ENCODE measurements at places on chromosomes 2 and 18.

- no peak for DNase-seq
Observed at GRCh38 chr2:1183300-1183699, 230.0 kb upstream of the TPO start.

DNA sequence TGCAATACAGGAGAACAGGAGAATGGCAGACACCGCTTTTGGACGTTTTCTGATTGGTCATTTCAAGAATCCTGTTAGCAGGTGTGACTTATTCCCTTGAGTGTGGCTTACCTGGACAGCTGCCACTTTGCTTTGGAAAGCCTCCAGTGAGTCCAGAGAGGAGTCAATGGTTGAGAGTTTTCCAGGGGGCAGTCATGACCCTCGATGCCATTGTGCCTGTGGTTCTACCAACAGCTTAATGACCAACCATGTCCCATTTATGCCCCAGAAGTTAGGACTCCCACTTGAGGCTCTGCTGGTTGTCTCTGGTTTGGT, 12.4 kb downstream of the IGFBP2 start:
- no peak for DNase-seq

DNA sequence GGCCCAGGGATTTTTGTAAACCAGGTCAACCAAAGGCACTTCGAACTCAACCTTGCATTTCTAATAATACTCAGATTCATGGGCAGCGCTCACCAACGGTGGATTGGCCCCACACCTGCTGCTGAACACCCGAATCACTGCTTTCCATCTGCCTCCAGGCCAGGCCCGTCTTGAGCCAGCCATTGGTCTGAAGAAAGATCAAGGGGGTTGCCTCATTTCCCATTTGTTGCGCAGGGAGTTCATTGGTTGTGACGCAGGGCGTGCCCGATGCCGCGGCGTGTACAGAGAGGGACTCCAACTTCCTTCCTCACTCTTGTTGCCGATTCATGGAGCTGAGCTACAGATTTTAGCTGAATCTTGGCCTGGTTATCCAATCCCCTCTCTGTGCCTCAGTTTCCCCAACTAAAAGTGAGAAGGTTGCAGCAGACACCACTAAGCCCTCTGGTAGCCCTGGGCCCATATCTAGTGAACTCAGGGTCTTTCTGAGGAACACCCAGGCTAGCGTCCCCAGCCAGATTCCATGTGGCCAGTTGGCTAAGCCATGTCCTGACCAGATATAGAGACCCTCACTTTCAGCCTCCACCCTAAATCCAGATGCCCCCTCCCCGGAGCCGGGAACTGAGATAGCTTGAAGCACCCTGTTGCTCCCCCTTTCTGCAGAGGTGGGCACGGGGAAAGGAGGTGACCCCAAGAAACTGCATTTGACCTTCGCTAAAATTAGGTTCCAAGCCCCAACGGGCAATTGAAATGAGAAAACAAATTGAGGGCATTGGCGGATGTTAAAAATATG, 60.9 kb upstream of the HPCAL1 start:
- DNase-seq = no peak

DNA sequence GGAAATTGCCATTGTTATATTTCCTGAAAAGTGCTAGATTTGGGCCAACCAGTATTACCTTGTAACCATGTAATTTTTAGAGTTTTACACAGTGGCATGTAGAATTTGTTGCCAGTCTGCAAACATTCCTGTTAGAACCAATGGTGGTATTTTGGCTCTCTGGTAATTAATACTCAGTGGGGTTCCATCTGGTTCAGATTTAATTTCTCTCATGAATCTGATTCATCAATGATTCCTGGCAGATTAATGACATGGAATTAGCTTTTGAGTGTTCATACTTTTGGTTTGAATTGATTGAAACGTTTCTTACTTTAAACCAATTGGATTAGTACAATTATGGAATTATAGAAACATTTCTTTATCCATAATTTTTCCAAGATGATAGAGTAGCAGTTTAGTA, 93.2 kb downstream of the MC4R start:
- no peak for DNase-seq

- no peak for DNase-seq
Observed at GRCh38 chr2:106098664-106099063, 95.4 kb downstream of the UXS1 start.

- DNase-seq = no peak
Observed at GRCh38 chr2:42504364-42505230, 10.8 kb upstream of the KCNG3 start.

DNA sequence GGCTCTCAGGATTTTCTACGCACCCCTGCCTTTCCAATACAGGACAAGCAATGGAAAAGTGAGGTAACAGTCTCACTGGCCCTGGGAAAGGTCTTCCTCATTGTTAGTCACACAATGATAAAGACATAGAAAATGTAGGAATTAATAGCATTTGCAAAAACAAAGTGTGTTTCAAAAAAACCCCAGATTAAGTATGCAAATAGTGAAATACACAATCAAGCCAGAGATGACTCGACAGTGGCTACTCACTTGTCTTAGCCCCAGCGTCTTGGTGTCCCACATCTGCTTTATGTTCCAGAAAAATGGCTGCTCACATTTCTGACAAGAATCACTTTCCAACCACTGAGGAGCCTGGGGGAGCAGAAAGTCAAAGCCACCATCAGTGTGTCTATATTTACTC, 47.0 kb upstream of the AP1S3 start:
- DNase-seq = peak; percentile 85

- DNase-seq = peak; percentile 49
Observed at GRCh38 chr2:104872866-104873688, 19.2 kb downstream of the POU3F3 start.

DNA sequence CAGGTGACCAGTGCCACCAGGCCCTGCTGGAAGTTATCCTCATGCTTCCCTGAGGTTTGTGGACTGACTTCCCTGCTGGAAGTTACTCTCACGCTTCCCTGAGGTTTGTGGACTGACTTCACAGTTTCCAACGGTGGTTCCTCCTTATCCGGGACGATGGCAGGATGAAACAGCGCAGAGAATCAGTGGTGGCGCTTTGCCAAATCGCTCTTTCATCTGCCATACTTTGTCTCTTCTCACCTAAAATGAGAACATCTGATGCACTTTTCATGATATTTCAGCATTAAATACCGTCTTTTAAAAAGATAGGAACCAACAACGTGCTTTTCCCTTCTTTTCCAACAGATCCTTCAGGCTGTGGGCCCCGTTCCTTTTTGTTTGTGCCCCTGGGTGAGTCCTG, 183.3 kb downstream of the LDLRAD4 start:
- no peak for DNase-seq

GRCh38 chr2:167177196-167177595, 288.9 kb downstream of the XIRP2 start:
- DNase-seq = peak; percentile 46

DNA sequence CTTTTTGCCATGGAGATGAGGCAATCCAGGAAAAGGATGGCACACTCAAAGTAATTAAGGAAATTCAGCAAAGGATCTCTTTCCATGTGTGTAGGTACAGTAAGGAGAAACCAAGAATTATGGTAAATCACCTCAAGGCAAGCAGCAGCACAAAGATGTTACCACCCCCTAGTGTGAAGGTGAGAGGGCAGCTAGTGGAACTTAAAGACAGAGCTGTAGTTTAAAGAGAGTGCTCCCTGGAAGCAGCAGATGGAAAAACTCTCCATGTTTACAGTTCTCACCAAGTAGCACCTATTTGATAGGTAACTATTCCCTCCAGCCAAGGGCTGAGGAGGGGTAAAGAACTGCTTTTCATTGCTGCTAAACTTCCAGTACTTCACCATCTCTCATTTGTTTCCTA, 860.4 kb upstream of the CRIM1 start:
- DNase-seq = no peak

GRCh38 chr2:112665113-112665780, 19.5 kb downstream of the SLC20A1 start:
- DNase-seq = no peak

DNA sequence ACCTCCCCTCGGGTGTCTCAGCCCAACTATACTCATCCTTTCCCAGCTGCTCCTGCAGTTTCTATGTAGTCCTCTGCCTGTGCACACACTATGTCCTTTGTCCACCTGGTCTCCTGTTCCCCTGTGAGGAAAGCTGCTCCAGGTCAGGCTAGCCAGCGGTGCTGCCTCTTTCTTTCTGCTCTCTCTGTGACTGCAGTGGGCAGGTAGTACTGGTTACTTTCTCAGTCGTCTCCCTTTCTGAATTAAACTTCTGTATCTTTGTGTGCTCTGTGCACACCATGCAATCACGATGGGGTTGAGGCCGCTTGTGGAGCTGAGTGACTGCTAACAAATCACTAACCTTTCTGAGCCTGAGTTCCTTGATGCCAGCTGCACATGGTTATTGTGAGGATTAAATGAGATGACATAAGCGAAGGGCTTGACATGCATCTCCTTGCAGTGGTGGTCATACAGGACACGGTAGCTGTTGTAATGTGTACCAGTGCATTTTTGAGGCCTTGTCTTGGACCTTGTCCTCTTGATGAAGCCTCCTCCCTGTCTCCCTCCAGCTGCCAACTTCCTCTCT, 3.5 kb downstream of the FARP2 start:
- DNase-seq = no peak

- no peak for DNase-seq
Observed at GRCh38 chr2:24797644-24798043, 4.4 kb downstream of the CENPO start.

GRCh38 chr2:33891616-33892015, 292.5 kb upstream of the FAM98A start:
- no peak for DNase-seq

GRCh38 chr2:135225781-135226180, 173.7 kb downstream of the RAB3GAP1 start:
- no peak for DNase-seq

GRCh38 chr18:28366676-28367075, 189.7 kb upstream of the CDH2 start:
- no peak for DNase-seq

GRCh38 chr2:46545015-46545839, 65.9 kb downstream of the TMEM247 start:
- no peak for DNase-seq

DNA sequence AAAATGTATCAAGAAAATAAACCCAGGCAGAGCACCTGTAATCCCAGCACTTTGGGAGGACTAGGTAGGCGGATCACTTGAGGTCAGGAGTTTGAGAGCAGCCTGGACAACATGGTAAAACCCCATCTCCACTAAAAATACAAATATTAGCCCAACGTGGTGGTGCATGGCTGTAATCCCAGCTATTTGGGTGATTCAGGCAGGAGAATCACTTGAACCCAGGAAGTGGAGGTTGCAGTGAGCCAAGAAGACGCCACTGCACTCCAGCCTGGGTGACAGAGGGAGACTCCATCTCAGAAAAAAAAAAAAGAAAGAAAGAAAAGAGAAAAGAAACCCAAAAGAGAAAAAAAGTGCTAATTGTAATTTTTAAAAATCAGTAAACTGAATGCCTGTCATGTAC, 41.4 kb downstream of the DDX18 start:
- DNase-seq = peak; percentile 47

- peak; percentile 62 for DNase-seq
Observed at GRCh38 chr2:27870724-27871123, 19.5 kb downstream of the RBKS start.

DNA sequence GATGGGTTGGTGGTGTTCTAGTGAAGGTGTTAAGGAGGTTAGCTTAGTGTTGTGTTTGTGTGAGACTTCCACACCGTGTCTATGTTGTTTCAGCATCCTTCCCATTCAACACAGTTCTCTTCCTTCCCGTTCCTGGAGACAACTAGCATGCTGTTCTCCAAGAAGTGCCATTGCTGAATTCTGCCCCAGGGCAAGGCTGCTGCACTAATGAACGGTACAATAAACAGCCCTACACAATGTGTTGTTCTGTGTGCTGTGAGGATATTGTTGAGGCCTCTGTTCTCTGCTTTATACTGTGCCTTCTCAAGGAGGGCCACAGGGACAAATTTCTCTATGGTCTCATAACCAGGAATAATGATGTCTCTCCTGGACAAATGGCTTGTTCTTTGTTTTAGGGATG, 39.8 kb upstream of the ZEB2 start:
- DNase-seq = no peak

GRCh38 chr2:939936-940601, 10.6 kb upstream of the SNTG2 start:
- DNase-seq = peak; percentile 19

- no peak for DNase-seq
Observed at GRCh38 chr2:109284826-109285225, 155.8 kb downstream of the SH3RF3 start.

- no peak for DNase-seq
Observed at GRCh38 chr2:43251171-43251731, 24.8 kb upstream of the ZFP36L2 start.

- DNase-seq = no peak
Observed at GRCh38 chr18:58407649-58408407, 221.1 kb downstream of the ALPK2 start.

GRCh38 chr2:18597618-18598017, 8.2 kb upstream of the NT5C1B start:
- no peak for DNase-seq

DNA sequence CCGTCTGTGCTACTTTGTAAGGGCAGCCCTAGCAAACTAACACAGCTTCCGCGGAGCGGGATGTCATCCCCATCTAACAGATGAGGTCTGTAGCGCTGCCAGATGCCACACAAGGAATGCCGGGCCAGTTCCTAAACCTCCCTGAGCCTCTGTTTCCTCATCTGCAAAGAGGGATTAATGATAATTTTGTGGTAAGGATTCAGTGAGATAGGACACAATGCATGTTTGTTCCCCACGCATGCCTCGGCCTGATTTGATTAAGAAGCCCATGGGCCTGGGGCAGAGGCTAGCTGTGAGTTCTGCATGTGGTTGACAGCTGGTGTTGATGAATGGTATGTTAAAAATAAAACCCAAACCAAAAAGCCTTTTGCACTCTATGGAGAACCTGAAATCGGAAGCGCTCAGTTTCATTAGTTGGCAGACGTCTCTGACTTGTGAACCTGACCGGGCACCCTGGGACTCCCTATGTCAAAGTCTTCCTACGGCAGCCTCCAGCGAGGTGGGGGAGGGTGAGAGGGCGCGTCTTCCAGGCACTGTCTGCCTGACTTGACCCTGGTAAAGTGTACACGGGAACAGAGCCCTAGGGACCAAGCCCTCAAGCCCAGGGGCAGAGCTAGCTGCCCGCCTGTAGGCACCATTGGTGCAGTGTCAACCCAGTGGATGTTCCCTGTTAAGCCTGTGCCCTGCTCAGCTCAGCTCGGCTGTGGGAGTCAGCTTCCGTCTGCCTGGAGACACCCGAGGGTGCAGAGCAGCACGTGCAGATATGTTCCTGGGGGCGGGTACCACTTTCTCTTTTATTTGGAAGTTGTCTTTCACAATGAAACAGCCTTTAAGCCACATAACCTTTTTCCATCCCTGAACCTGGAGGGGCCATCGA, 14.8 kb upstream of the INHBB start:
- no peak for DNase-seq

DNA sequence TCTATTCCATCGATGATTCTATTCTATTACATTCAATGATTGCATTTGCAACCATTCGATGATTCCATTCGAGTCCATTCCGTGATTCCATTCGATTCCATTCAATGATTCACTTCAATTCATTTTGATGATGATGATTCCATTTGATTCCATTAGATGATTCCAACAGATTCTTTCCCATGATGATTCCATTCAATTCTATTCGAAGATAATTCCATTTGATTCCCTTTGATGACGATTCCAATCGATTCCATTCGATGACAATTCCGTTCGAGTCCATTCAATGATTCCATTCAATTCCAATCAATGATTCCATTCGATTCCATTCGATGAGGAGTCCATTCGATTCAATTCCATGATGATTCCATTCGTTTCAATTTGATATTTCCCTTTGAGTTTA, 1088.8 kb downstream of the RPIA start:
- DNase-seq = no peak

GRCh38 chr2:3148716-3149115, 228.9 kb downstream of the EIPR1 start:
- DNase-seq = no peak

- DNase-seq = no peak
Observed at GRCh38 chr18:74529811-74530583, 4.3 kb upstream of the CNDP1 start.

- no peak for DNase-seq
Observed at GRCh38 chr2:44131177-44131576, 37.5 kb upstream of the PPM1B start.
